ENCODE measurements at places on chromosomes 7 and 10. TPM values are rescaled to one million over a fixed set of nuclear protein-coding genes. Genes with fewer than 3 reads are reported as not detected.

The HUS1 gene
- total RNA-seq, result 12.9 TPM

The CYP3A7 gene
- total RNA-seq, result not detected

The ENTPD1 gene
- 0.27 TPM for total RNA-seq

The TCAF1 gene
- 38.2 TPM for total RNA-seq

The HOXA4 gene
- total RNA-seq, result 1.1 TPM

Data from hematopoietic multipotent progenitor cell (in vitro differentiated cells).